ENCODE measurements at places on chromosomes 4 and X. TPM values are rescaled to one million over a fixed set of nuclear protein-coding genes. Genes with fewer than 3 reads are reported as not detected.
A peak's percentile ranks its signal among the peaks of the same experiment; 100 is the strongest.

DNA sequence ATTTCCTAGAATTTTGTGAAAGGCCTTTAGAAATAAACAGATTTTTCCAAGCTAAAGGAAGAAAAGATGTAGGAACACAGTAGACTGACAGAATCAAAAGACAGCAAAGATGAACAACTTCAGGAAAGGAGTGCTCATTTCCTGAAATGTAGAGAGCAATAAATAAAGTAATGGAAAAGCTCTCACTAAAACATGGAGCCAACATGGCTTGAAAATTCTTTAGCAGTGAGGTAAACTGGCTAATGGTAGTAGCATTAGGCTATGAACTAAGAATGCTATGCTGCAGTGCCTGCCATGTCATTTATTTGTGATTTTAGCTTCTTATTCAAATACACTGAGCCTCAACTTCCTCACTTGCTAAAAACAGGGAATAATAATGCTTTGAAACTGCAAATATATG is 108.7 kb downstream of the IQCM start:
- DNase-seq = peak; percentile 22

GRCh38 chr4:72631296-72631695 is 62.3 kb upstream of the ADAMTS3 start:
- peak; percentile 58 for DNase-seq

- no peak for DNase-seq
These were observed 56.4 kb upstream of the PLAC8 start for GRCh38 chr4:83170952-83171399.

The PABPC5 gene
- 1.8 TPM for total RNA-seq

DNA sequence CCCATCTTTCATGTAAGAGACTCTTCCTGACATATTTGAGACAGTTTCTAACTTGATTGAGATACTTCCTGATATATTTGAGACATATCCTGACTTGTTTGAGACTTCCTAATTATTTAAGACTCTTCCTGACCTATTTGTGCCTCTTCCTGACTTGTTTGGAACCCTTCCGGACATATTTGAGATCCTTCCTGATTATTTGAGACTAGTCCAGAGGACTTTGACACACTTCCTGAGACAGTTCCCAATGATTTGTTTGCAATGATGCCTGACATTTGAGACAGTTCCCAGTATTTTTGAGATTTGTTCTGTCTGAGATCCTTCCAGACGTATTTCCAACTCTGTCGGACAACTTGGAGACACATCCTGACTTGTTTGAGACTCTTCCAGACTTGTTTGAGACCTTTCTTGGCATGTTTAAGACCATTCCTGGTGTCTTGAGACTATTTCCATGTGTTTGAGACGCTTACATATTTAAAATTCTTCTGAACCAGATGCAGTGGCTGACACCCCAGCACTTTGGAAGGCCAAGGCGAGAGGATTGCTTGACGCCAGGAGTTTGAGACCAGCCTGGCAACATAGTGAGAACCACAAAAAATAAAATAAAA is 118.9 kb upstream of the USP9X start:
- DNase-seq = peak; percentile 2

DNA sequence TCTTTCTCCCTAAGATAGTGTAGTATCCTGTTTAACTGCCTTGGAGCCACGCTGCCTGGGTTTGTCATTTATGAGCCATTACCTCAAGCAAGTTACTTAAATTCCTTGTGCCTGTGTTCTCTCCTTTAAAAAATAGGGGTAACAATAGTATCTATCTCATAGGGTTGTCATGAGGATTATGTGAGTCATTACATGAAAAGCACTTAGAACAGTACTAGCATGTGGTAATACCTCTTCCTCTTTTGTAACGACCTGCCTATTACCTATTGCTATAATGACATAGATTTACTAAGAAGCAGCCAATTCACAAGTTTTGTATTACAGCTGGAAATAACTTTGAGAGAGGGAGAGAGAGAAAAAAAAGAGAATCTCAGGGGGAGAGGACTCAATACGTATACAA is 834.7 kb downstream of the RAPGEF2 start:
- no peak for DNase-seq

GRCh38 chrX:7223271-7223670 is 75.3 kb upstream of the PUDP start:
- DNase-seq = no peak

The FANCB gene
- 12.7 TPM for total RNA-seq

- peak; percentile 68 for DNase-seq
These were observed 333.3 kb downstream of the PDGFC start for GRCh38 chr4:156638334-156638733.

- peak; percentile 75 for DNase-seq
These were observed 95.1 kb downstream of the USP9X start for GRCh38 chrX:41180194-41180908.

- peak; percentile 30 for DNase-seq
These were observed 39.5 kb upstream of the CD40LG start for GRCh38 chrX:136608295-136608933.

DNA sequence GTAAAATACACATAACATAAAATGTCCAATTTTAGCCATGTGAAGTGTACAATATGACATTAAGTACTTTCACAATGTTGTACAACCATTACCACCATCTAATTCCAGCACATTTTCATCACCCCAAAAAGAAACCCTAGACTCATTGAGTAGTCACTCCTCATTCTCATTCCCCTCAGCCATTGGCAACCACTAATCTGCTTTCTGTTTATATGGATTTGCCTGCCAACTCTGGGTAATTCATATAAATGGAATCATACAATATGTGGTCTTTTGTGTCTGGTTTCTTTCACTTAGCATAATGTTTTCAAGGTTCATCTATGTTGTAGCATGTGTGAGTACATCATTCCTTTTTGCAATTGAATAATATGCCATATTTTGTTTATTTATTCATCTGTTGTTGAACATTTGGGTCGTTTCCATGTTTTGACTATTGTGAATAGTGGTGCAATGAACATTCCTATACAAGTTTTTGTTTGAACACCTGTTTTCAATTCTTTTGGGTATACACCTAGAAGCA is 43.0 kb downstream of the EIF2S3 start:
- peak; percentile 74 for DNase-seq

The DKK2 gene
- 0.82 TPM for total RNA-seq

The GATA1 gene
- total RNA-seq = not detected

DNA sequence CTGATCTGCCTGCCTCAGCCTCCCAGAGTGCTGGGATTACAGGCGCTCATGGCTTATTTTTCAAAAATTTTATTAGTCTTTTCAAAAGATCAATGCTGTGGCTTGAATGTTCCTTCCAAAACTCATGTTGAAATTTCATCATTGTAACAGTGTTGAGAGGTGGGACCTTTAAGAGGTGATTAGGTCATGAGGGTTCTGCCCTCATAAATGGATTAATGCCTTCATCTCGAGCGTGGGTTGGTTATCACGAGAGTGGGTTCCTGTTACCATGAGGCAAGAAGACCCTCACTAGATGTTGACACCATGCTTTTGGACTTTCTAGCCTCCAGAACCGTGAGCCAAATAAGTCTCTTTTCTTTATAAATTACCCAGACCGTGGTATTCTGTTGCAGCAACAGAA is 30.3 kb downstream of the EIF2S3 start:
- peak; percentile 26 for DNase-seq

GRCh38 chrX:38006778-38007177 is 425 bp downstream of the SYTL5 start:
- no peak for DNase-seq

- DNase-seq = no peak
These were observed 55.6 kb upstream of the SPP1 start for GRCh38 chr4:87919941-87920340.

The INTS12 gene
- total RNA-seq = 22.9 TPM
